ENCODE measurements at places on chromosomes 2 and 18.

- DNase-seq = no peak
Measured at GRCh38 chr2:30488012-30488659, 41.1 kb downstream of the LCLAT1 start.

- DNase-seq = no peak
Measured at GRCh38 chr2:215401896-215402379, 33.9 kb downstream of the FN1 start.

GRCh38 chr18:6255886-6256285 is 158.8 kb downstream of the L3MBTL4 start:
- DNase-seq = no peak

DNA sequence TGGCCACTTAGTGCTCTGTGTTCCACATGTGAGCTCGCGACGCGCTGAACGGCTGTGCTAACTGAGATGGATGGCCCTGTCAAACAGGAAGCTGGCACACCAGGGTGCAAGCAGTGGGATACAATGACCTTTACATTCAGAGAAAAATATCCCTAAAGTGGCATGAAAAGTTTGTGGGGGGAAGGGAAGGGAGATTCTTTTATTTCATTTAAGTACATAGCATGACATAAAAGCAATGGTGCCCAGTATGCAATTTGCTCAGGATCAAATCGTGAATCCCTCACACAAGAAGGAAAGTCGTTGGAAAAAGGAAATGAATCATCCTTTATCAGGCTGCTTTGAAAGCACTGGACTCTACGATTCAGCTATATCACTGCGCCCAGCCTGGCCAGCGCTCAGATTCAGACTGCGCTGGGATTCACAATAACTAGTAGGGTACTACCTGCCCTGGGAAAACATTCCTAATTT is 26.0 kb downstream of the SATB2 start:
- DNase-seq = no peak

- DNase-seq = peak; percentile 80
Measured at GRCh38 chr2:121699421-121700333, 37.0 kb downstream of the NIFK start.

GRCh38 chr2:22822835-22823234 is 562.1 kb upstream of the KLHL29 start:
- DNase-seq = no peak

DNA sequence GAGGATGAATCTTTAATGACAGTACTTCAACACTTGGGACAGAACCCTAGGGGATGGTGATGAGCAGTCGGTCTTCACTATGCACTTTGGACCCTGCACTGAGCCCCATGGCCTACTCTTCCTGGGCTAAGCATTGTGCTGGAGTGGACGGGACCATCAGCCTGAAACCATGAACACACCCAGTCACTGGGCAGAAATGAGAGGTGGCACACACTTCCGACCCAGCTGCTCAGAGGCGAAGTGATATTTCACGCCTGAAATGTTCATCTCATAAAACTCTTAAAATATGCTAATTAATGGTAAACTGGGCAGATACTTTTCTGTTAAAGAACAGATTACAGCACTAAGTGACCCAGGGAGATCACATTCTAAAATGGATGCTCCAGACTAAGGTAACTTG is 150.3 kb upstream of the NDUFV2 start:
- no peak for DNase-seq

GRCh38 chr2:174490051-174490450 is 3.2 kb upstream of the GPR155 start:
- DNase-seq = no peak

DNA sequence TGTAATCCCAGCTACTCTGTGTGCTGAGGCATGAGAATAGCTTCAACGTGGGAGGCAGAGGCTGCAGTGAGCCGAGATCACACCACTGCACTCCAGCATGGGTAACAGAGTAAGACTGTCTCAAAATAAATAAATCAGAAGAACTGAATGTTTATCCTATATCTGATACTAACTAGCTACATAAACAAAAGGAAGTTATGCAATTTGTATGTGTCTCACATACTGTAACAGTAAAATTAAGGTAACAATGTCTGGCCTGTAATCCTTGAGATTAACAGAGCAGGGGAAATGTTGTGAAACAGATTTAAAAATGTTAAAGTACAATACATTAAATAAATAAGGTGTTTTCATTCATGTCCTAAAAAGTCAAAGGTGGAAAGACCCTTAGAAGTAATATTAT is 150.8 kb downstream of the MEMO1 start:
- DNase-seq = no peak

- no peak for DNase-seq
Measured at GRCh38 chr2:158266111-158266510, 164.4 kb downstream of the UPP2 start.

DNA sequence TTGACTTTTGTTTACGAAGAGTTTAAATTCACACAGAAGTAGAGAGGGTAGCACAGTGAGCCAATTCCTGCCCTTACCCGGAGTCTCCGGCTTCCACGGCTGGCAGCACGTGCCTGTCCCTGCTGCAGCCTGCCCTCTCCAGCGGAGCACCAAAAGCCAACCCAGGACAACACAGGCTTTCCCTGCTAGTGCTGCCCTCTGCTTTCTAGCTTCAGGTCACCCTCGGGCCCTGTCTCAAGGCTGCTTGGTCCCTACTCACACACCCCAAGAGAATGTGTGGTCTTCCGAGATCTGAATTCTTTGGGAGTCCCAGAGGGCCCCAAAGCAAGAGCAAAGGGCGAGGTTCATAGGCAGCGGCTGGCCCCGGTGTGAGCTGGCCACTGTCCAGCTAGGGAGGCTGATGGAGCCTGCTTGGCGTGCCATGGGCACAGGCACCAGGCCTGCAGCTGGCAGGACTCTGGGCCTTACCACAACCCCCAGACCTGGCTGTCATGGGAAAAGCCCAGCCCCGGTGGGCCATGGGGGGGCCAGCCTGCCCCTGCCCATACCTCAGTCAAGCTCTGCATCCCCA is 7.0 kb upstream of the HS6ST1 start:
- DNase-seq = no peak

DNA sequence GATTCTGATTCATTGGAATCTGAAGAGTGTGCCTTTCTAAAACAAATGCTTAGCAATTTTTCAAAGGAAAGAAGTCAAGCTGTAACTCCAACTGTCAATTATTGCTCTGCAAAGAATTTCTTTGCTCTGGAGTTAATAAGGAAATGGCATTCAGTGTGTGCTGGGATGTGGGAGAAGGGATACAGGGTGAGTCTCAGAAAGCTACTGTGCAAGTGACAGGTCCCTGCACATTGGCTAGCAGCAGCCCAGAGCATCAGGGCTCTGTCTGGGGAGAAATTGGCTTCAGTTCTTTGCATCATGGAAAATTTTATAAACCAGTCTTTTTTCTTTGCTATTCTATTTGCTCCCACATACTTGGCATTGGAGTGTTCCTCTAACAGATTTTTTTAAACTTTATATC is 1.1 kb upstream of the SYT4 start:
- DNase-seq = no peak

- peak; percentile 80 for DNase-seq
Measured at GRCh38 chr18:58768293-58768974, 96.2 kb upstream of the ZNF532 start.

All from activated naive CD8-positive, alpha-beta T cell treated with anti-CD3 and anti-CD28 coated beads, Interleukin-2, amount 50 U/mL, for 24 hours (primary cell).